Stimulated activated CD8-positive, alpha-beta memory T cell treated with anti-CD3 and anti-CD28 coated beads, Interleukin-15, amount 100 ng/mL, for 1 hour (primary cell): ENCODE measurements at places on chromosomes 13 and 19.

DNA sequence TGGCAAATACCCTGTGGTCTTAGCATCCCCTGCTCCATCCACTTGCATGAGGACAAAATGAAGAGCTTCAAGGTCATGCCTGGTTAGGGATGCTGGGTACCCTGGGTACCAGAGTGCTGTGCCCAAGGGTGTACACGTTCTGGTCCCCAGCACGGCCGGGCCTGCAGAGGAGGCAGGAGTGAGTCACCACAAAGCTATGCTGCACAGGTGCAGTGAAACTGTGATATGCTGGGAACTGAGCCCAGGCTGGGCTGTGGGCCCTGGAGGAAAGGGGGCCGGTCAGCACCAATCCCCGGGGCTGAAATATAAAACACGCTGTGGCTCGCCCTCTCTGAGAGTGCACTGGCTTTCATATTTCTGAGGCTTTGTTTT lies 95.1 kb downstream of the TSHZ3 start:
- DNase-seq, result no peak

- DNase-seq, result no peak
Measured at GRCh38 chr13:28583651-28584091, 75.3 kb upstream of the POMP start.

- DNase-seq, result no peak
Measured at GRCh38 chr19:2426611-2427428, 566 bp downstream of the TIMM13 start.

GRCh38 chr19:21789466-21790085 lies 22.2 kb upstream of the ZNF100 start:
- no peak for DNase-seq

DNA sequence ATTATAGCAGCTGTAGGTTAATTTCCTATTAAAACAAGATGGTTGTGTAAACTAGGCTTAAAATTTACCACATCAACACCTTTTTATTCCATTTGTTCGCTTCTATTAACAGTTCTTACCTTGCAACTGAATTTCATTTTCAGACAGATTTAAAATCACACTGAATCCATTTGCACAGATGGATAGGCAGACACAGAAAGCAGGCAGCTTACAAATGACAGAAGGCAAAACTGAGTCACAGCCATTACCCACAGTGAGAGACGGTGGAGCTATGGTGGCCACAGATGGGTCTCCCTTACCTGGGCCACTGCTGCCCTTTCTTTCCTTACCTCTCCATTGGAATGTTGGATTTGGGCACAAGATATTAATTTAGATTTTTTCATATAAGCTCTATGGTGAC lies 1567.8 kb upstream of the SLC10A2 start:
- no peak for DNase-seq

DNA sequence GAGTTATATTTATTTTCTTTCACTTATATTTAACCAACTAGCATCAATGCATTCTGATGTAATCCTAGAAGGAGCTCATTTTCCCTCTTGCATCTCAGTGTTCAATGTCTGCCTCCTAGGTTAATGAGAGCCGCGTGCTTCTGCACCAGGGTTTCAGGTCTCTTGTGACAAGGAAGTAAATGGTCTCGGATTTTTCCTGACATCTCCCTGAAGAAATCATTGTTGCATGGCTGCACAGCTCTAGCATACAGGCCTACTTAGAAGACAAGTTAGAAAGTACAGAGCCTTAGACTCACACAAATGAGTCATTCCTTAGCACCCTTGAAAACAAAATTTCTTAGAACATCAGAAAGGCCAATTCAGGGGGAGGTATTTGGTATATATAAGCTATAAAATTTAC lies 57.2 kb upstream of the KLF12 start:
- DNase-seq, result no peak

DNA sequence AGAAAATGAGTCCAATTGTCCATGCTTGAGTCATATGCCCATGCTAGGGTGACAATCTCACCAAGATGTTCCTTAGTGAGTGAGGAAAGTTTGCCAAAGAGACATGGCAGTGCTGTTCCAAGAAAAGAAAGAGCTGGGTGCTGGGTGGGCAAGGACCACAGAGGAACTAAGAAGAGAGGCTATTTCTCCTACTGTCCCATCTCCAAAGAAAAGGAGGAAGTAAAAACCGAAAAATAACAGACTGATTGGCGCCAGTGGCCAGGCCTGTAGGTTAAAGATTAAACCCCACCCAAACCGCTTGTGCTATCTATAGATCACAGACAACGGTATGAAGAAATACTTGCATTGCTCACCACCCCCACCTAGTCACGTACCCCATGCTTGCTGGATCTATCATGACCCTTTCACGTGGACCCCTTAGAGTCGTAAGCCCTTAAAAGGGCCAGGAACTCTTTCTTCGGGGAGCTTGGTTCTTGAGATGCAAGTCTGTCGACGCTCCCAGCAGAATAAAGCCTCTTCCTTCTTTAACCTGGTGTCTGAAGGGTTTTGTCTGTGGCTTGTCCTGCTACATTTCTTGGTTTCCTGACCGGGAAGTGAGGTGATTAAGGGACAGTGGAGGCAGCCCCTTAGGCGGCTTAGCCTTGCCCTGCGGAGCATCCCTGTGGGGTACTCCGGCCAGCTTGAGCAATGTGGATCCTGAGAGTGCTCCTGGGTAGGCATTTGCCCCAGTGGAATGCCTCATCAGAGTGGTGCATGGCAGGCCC lies 606.5 kb downstream of the UQCRFS1 start:
- no peak for DNase-seq

DNA sequence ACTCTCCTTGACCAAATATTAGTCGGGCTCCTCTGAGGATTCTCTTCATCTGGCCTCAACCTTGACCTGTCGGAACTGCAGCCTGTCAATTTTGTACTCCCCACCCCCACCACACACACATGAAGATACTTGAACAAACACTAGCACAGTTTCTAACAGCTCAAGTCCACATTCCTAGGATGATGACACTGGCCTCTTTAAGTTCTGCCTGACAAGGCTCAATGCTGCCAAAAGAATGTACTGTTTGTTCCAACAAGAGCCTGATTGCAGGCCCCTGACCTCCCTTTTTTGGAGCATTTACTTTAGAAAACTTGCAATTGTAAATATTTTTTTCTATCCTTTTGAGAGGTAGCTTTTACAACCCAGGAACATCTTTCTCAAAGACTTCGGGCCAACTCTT lies 169.2 kb upstream of the IRS2 start:
- no peak for DNase-seq

DNA sequence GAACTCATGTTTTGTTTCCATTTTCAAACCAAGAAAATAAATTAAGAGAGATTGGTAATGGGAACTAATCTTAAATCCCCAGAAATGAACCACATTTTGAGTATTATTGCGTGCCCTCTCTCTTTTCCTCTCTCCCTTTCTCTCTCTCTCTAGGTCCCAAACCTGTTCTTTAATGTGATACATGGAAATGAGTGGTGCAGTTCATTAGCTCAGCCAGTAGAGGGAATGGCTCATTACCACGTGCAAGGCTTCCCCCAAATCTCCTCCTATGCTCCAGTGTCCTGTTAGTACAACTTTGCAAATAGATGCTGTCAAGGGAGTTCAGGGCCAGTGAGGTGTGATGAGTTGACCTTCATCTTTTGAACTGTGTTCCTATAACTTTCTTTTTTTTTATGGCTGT lies 178.4 kb downstream of the FGF9 start:
- DNase-seq, result no peak

GRCh38 chr19:18098891-18099622 lies 1.5 kb downstream of the MAST3 start:
- DNase-seq, result no peak

GRCh38 chr13:19264711-19265110 lies 83.1 kb upstream of the TUBA3C start:
- no peak for DNase-seq

DNA sequence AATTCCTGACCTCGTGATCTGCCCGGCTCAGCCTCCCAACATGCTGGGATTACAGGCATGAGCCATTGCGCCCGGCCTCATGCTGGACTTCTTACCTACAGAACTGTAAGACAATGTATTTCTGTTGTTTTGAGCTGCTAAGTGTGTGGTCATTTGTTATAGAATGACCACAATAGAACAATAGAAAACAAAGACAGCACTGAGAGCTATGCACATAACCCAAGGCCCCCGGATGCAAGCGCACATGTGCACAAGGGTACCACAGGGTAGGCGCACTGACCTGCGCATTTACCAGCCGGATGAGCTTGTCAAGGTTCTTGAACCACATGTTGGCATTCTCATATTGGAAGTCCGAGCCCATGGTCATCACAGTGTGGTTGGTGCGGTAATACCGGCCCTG lies 5.6 kb downstream of the MAN2B1 start:
- DNase-seq, result no peak

DNA sequence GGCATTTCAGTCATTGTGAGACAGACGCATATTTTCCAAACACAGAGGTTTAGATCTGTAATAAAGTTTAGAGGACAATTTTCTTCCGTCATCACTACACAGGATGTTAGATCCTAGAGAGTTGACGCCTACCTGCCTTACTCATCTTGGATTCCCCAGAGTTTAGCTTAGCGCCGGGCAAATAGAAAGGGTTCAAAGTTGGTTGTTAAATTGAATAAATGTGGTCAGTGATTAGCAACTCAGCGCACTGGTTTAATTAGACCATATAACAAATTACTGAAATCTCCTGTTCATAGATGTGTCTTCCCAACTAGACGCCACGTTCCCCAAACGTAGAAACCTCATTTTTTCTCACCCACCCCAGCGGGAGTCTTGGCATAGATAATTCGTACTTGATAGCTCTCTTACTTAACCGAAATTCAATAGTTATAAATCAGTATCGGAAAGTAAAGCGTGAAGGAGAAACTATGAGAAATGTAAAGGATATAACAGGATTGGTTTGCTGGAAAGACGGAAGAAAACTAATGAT lies 726 bp upstream of the UFM1 start:
- no peak for DNase-seq

DNA sequence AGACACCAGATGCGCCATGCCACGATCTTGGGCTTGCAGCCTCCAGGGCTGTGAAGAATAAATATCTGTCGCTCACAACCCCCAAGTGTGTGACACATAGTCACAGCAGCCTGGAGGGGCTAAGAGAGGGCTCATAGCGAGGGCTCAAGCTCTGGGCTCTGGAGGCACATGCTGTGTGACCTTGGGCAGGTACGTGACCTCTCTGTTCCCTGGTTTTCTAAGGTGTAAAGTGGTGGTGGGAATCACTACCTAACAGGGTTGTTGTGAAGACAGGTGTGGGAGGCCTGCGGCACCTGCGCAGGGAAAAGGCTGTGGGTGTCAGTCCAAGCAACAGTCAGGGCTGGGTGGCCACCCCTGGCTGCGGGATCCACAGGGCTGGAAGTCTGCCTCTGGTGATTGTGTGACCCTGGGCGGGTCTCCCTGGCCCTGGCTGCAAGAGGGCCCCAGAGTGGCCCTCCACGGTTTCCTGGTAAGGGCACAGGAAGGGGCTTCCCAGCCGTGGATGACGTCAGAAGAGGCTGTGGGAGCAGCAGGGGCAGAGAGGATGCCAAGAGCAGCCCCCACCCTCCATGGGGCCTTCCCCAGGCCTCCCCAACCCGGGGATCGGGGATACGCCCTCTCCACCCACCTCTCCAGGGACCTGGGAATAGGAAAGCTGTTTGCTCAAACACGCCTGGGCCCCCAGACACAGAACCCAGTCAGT lies 218.8 kb upstream of the SGCG start:
- DNase-seq, result no peak

DNA sequence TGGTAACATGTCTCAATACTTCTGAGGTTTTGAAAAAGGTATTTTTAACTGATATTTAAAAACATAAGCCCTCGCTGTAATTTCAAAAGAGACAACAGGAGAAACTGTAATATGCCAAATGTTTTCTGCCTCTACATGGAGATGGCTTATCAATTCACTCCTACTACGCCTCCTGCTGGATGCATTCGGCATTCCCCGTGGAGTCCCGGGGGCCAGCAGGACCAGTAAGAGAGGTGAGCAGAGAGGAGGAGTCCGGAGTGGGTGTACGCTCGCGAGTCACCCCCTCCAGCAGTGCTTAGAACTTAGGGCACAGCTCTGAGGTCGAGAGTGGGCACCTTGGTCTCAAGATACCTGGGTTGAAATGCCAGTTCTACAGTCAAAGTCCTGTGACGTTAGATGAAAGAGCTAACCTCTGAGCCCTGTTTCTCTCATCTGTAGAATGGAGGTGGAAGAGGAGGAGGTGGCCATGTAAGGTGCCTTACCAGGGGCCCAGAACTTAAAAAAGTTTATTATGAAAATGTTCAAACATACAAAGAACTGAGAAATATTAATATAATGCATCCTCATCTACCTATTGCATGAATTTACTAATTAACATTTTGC lies 110.2 kb downstream of the STK24 start:
- DNase-seq, result no peak

DNA sequence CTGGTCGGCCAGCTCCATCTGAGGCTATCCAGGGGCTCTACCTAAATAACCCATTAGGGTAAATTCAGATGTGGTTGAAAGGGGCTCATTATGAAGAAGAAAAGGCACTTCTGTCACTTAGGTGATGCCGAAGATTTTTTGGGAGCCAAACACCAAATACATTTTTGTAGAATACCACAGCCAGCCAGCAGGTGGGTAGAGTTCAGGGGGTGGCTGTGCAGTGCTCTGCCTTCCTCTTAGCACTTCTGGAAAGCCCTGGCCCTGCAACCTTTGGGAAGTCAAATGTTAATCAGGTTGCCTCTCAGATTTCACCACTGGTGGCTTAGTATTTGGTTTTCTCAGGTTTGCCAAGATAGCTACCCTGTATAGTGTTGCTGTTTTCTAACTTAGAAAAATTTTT lies 18.5 kb upstream of the GPR18 start:
- no peak for DNase-seq

DNA sequence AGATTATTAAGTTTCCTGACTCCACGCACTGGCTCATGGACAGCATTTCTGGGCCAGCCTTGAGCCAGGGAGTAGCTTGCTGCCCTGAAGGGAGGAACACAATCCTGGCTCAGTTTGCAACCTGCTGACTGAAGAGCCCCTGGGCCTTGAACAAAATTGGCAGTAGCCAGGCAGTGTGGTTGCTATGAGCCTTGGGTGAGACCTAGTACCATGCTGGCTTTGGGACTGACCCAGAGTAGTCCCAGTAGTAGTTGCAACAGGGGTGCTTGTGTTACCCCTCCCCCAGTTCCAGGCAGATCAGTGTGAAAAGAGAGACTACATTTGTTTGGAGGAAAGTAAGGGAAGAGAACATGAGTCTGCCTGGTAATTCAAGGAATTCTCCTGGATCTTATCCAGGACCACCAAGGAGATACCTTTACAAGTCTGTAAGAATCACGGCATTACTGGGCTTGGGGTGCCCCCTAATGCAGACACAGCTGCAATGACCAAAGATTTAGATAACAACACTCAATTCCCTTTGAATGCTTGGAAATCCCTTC lies 22.0 kb downstream of the ITGBL1 start:
- no peak for DNase-seq
